HuH-7.5 (cell line): ENCODE measurements at places on chromosomes 16 and 17.
A peak's percentile ranks its signal among the peaks of the same experiment; 100 is the strongest.

- DNase-seq: no peak
These were observed 8.1 kb upstream of the EPX start for GRCh38 chr17:58184308-58184985.

GRCh38 chr17:68927516-68927915 is 27.7 kb downstream of the ABCA8 start:
- DNase-seq: no peak

- DNase-seq: no peak
These were observed 284.8 kb upstream of the CCL2 start for GRCh38 chr17:33970279-33970678.

DNA sequence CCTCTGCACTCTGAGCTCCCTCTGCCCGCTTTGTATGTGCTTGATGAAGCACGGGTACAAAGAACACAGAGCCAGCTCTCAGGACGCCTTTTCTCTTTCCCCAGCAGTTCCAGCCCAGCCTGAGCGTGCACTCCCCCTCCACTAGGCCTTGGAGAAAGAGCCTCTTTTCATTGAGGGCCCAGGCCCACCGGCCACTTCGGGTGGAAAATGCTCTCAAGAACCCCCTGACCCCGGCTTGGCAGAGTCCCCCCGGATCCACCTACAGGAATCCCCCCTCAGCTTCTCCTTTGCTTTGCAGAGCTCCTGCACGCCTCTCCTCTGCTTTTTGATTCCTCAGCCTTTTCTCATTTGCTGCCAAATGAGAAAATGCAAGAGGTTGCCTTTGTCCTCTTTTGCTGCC is 30.2 kb downstream of the MRC2 start:
- no peak for DNase-seq

GRCh38 chr17:76005263-76006149 is 4.9 kb downstream of the CDK3 start:
- DNase-seq: peak; percentile 87

GRCh38 chr16:67055712-67056487 is 27.0 kb downstream of the CBFB start:
- DNase-seq: no peak

- DNase-seq: no peak
These were observed 154.5 kb downstream of the CBLN1 start for GRCh38 chr16:49127103-49127502.

- DNase-seq: no peak
These were observed 262.3 kb upstream of the AXIN2 start for GRCh38 chr17:65823713-65824112.

GRCh38 chr17:69405096-69405495 is 9.4 kb upstream of the MAP2K6 start:
- DNase-seq: no peak

- peak; percentile 66 for DNase-seq
These were observed 19.6 kb upstream of the TNFRSF13B start for GRCh38 chr17:16991349-16992009.

GRCh38 chr17:17763734-17764133 is 73.1 kb downstream of the SREBF1 start:
- DNase-seq: no peak

DNA sequence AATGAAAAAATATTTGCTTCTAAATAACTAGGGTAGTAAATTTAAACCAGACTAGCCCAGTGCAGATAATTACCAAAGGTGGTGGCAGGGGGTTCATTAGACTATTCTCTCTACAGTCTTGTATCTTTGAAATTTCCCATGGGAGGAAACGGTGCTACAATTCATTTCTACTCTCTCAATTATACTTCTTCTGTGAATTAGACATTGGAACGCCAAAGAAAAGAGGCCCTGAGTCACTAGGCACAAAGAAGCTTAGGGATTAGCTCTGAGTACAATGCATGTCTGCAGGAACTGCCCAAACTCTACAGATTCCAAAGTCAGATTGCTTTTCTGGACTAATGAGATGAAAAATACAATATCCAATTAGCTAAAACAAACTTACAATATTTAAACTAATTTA is 30.7 kb upstream of the ARL6IP1 start:
- DNase-seq: no peak

GRCh38 chr17:50807675-50808074 is 27.7 kb upstream of the WFIKKN2 start:
- no peak for DNase-seq

- no peak for DNase-seq
These were observed 5.7 kb downstream of the ENO3 start for GRCh38 chr17:4956493-4957061.
